Activated CD4-positive, alpha-beta T cell treated with anti-CD3 and anti-CD28 coated beads for 1 hour (primary cell): ENCODE measurements at places on chromosomes 5 and 9.

GRCh38 chr5:27217155-27217956, 179.0 kb upstream of the CDH9 start:
- DNase-seq, result no peak

DNA sequence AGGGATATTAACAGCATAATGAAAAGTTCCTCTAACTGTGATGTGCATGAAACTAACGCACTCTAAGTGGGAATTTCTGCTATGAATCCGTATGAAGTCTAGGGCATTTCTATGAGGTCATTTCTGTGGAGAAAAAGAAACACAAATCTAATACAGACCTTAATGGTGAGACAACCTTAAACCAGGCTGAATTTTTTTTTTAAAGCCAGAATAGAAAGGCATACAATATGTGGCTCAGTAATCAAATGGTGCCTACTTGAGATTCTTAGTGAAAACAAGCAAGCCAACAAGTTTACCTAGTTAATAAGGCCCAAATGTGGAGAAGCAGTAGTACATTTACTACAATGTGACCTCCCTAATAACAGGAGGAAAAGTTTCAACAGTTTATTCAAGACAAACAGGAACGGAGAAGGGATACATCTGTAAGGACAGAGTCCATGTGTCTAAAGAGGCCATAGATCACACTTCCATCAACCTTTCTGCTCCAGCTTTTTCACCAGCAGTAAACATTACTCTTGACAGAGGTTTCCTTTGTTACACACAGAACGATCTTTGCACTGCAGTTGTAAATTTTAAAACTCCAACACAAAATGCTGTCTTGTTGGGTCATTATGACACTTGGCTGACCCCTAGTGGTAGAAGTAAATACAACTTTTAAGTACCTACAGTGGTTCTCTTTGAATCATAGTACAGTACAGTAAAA, 26.2 kb downstream of the CARNMT1 start:
- no peak for DNase-seq

GRCh38 chr5:109833946-109834345, 144.2 kb downstream of the MAN2A1 start:
- no peak for DNase-seq

DNA sequence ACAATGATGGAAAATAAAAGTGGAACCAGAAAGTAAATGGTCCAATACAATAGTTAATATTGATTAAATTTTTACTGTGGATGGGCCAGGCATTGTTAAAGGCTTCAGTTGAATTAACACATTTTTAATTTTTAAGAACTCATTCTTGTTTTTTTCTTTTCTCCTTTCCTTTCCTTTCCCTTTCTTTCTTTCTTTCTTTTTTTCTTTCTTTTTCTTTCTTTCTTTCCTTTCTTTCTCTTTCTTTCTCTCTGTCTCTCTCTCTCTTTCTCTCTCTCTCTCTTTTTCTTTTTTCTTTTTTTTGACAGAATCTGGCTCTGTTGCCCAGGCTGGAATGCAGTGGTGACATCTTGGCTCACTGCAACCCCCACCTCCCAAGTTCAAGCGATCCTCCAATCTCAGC, 13.3 kb upstream of the OTULINL start:
- DNase-seq, result no peak

DNA sequence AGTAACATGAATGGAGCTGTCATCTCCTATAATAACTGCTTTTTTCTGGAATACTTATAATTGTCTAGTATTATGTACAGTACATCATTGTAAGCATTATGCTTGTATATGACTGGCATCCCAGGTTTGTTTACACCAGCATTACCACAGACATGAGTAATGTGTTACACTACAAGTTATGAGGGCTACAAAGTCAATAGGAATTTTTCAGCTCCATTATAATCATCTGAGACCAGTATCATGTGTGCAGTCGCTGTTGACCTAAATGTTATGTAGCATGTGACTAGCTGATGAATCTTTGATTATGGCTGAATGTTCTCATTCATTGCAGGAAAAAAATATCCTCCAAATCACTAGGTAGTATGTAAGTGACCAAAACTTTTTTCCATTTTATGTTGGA, 2.2 kb downstream of the ZCCHC9 start:
- DNase-seq, result no peak

DNA sequence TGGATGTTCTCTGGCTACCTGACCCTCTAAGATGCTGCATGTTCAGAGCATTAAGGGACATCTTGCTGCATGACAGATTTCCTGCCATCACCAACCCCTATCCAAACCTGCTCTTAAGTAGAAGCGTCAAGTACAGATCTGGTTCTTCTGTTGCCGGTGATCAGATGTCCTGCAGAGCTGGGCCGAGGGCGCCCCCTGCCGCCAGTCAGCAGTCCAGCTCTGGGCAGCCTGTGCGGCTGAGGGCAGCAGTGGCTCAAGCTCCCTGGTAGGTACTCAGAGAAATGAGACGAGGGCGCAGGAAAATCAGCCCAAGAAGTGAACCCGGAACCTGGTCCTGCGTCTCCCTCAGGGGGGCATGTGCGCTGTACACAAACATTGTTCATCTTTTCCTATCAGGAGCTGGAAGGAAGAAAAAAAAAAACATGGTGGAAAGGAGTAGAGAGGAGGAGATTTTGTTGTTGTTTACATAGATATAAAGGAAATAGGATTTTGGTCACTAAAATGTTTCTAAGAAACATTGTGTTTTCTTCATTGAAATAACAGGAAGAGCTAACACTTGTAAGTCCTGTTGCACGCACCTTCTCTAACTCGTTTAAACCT, 95.8 kb downstream of the CFAP90 start:
- DNase-seq, result no peak
